Hematopoietic multipotent progenitor cell treated with erythropoietin and hydrocortisone succinate and interleukin-3 and kit ligand, for 8 days (in vitro differentiated cells): ENCODE measurements at places on chromosomes 11 and 22.

- DNase-seq = no peak
Observed at GRCh38 chr11:34745195-34745594, 124.3 kb downstream of the EHF start.

GRCh38 chr11:30852091-30852490 is 265.9 kb upstream of the MPPED2 start:
- DNase-seq = no peak

DNA sequence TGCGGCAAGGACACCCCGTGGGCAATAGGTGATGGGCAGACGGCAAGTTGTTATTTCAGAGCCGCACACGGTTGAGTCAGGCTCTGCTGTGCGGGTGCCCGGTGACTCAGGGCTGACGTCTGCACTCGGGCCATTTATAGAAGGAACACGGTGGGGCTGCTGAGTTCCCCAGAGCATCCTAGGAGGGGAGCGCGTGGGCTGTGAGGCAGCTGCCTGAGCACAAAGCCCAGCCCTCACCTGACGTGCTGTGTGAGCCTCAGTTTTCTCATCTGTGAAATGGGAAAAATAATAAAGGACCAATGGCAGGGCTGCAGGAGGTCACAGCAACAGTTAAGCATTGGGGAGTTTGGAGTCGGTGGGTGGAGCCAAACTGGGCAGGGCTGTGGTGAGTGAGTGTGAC is 11.3 kb upstream of the RHOD start:
- no peak for DNase-seq

- DNase-seq = no peak
Observed at GRCh38 chr11:130831976-130832375, 84.3 kb downstream of the SNX19 start.

GRCh38 chr22:47155131-47155885 is 392.9 kb downstream of the TBC1D22A start:
- no peak for DNase-seq

DNA sequence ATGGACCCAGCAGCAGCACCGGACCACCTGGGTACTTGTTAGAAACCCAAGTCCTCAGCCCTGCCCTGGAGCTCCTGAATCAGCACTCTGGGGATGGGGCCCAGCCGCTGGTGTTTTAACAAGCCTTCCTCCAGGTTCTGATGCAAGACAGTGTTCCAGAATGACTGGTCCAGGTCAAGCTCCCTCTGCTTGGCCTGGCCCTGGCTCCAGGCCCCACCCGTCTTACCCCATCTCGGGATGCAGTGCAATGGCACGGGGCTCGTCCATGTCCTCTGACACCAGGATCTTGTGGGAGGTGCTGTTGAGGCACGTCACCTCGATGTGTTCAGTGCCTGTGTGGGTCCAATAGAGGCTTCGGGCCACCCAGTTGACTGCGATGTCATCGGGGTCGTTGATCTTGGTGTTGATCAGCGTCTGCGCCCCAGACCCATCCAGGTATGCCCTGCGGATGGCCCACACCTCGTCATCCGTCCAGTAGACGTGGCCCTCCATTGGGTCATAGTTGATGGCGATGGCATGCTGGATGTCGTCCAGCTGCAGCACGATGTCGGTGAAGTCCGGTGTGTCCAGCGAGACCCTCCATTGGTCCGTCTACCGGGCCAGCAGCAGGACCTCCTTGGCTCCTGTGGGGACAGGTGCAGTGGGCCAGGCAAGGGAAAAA is 140.3 kb downstream of the CRYBB2 start:
- no peak for DNase-seq

GRCh38 chr11:131592734-131593133 is 222.3 kb downstream of the NTM start:
- no peak for DNase-seq

- no peak for DNase-seq
Observed at GRCh38 chr11:36000616-36001190, 56.8 kb downstream of the LDLRAD3 start.

GRCh38 chr11:122178795-122179194 is 62.8 kb upstream of the BLID start:
- DNase-seq = no peak

DNA sequence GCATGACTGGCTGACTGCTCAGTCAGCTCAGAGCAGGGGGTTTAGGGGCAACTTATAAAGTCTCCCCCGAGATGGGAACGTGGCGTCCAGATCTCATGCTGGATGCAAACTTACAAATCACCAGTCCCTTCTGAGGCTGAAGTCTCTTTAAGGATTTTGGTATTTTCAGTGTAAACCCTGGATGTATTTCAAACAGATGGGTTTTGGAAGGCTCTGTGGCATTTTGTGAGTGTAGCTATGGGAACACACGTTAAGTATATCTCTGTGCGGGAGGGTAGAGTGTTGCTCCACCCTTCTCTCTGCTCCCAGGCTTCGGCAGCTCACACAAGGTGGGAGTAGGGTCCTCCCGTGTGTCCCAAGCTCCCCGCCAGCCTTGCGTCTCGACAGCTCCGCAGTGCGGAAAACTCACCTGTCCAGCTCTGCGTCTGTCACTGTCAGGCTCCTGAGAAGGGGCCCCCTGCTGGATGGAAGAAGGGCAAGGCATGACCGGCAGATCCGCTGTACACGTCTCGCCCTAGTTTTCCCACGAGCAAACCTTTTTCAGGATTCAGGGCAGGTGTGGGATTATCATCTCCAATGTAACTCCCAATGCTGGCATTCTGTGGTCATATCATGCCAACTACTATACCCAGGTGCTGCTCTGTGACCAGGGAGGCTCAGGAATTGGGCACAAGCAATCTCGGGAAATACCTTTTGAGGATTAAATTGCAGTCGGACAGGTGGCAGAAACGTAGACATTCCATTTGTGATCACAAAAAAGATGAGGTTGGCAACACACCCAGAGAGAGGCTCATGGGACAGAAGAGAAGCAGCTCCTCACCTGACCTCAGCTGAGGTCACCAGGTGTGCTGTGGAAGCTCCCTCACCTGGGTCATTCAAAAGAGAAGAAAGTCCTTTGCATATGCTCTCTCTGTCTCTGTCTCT is 313.9 kb upstream of the B3GAT1 start:
- no peak for DNase-seq

DNA sequence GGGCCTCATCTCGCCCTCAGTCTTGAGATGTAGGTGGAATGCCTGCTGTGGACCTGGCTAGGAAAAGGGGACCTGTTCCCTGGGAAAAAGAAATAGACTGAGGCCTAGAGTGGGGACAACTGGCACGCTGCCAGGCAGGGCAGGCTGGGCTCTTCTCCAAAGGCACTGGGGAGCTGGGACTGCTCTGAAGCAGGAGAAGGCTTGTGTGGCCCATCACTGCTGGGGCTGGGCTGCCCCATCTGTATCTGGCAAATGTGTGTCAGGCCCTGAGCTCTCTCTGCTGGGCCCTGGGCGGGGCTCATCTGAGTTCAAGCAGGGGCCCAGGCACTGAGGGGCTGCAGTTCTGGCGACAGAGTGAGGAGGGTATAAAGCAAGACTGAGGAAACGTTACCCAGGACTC is 32.9 kb downstream of the ARVCF start:
- no peak for DNase-seq

GRCh38 chr11:17343257-17343656 is 8.3 kb upstream of the NCR3LG1 start:
- DNase-seq = no peak

DNA sequence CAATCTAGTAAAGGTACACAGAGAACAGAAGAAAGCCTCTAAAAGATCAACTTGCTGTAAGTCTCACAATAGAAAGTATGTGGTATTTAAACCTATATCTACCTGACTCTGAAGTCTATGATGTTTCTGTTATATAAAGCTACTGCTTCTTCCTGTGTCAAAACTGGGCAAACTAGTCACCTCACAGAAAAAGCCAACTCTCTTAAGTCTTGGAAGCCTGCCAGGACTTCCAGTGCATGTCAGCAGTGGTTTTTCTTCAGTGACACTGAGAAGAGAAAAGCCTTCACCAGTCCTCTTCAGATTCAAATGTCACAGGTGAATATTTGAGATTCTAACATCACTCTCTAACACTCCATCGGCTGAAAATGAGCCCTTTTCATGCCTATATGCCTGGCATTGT is 808.0 kb downstream of the DLG2 start:
- DNase-seq = no peak

GRCh38 chr11:18321578-18321968 is 367 bp downstream of the HPS5 start:
- no peak for DNase-seq

DNA sequence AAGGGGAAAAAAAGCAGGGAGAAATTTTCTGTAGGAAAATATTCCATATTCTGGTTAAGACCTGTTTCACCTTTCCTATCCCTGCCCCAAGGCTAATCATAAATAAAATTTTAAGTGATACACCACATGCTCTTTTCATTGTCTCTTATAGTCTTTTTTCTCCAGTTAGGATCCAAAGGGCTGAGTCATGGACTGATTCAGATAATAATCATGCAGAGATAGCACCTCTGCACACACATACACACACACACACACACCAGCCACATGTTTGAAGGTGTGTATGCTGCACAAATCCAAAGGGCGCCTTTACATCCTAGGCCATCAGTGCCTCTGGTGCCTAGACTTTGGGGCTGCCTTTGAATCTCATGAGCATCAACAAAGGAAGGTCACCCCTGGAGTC is 35.5 kb upstream of the CWF19L2 start:
- no peak for DNase-seq

DNA sequence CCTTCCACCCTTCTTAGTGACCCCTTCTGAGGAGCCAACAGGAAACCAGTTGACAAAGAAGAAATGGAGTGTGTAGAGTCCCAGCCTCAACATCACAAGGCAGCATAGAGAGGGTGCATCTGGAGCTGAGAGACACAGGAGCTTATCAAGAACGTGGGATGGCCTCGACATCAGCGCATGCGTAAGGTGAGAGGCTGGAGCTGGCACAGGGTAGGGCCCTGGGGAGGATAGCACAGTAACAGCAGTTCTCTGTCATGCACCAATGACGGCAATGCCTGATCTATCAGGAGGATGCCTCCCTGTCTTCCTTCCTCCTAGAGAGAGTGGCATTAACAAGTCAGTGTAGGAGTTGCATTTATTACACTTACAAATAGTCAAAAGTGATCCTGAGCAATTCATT is 426.1 kb downstream of the NTM start:
- DNase-seq = no peak

DNA sequence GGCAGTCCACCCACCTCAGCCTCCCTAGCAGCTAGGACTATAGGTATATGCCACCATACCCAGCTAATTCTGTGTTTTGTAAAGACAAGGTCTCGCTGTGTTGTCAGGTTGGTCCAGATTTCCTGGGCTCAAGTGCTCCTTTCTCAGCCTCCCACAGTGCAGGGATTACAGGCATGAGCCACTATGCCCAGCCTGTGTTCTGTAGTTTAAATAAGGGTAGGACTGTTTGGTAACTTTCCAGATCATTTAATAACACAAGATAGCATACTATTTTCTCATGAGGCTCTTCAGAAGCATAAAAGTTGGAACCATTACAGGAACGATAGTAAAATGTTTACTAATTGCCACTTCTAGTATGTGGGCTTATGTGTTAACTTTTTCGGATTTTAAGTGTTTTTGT is 38.0 kb upstream of the GRIK4 start:
- DNase-seq = no peak

- DNase-seq = no peak
Observed at GRCh38 chr11:122816761-122817520, 21.4 kb upstream of the CRTAM start.

GRCh38 chr11:73386016-73386415 is 9.8 kb downstream of the RELT start:
- DNase-seq = peak; percentile 81

DNA sequence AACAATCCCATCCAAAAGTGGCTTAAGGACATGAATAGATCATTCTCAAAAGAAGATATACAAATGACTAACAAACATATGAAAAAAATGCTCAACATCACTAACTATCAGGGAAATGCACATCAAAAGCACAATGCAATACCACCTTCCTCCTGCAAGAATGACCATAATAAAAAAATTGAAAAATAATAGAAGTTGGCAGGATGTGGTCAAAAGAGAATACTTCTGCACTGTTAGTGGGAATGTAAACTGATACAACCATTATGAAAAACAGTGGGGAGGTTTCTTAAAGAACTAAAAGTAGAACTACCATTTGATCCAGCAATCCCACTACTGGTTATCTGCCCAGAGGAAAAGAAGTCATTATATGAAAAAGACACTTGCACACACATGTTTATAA is 77.7 kb upstream of the SC5D start:
- no peak for DNase-seq

DNA sequence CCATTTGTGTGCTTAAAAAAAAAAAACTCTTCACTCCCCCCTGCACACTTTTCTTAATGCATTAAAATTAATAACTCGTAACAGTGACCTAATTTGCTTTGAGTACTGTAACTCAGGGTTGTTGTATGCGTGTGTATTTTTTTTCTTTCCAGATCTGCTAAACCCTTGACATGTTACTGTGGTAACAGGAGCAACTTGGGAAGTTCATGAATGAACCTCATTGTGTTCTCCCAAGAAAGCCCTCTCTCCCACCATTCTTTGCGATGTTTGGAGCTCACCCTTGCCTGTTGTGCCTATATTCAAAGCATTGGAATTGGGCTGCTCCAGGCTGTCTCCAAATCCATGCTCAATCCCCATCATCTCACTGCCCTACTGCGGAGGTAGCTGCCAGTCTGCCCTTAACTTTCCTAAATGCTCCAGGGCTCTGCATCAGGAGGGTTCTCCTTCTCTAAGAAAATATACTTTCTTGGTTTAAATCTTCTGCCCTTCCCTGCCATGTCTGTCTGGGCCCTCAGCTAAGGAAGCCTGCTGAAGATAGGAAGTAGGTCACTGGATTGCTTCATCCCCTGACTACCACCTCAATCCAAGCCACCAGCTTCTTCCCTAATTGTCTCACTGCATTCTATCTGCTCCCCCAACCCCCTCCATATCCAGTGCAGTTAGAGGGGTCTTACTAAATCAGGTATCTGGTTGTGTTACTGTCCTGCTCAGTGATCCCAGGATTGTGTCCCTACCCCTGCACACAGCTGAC is 70.3 kb downstream of the KIRREL3 start:
- DNase-seq = no peak

DNA sequence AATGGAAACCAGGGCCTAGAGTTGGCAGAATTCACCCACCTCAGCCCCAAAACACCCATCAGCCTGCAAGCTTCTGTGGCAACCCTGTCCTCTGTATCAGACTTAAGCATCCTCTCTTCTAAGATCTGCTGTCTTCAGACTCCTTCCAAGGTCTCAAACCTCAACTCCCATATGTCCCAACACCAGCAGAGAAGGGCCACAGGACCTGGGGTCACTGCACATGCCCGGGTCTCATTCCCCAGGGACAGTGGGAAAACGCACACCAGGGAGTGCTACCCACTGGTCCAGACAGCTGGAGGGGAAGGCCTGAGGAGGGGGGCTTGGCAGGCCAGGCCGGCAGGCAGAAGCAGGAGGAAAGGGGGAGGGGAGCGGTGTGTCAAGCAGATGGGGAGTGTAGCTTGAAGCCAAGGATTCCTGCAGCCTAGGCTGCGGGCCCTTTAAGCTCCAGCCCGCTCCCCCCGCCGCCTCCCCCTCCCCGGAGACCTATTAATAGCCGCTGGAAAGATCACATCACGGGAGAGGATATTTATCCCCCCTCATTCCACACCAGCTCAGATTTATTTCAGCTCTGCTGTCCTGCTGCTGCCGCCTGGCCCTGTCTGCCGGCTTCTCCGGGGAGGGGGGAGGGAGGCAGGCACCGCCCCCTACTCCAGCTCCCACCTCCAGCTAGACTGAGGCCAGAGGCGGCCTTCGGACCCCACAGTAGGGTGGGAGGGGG is 16.7 kb downstream of the BCL9L start:
- no peak for DNase-seq
